CD4-positive, alpha-beta T cell treated with Interferon gamma for 1 hour (primary cell): ENCODE measurements at places on chromosomes 11 and 22.

DNA sequence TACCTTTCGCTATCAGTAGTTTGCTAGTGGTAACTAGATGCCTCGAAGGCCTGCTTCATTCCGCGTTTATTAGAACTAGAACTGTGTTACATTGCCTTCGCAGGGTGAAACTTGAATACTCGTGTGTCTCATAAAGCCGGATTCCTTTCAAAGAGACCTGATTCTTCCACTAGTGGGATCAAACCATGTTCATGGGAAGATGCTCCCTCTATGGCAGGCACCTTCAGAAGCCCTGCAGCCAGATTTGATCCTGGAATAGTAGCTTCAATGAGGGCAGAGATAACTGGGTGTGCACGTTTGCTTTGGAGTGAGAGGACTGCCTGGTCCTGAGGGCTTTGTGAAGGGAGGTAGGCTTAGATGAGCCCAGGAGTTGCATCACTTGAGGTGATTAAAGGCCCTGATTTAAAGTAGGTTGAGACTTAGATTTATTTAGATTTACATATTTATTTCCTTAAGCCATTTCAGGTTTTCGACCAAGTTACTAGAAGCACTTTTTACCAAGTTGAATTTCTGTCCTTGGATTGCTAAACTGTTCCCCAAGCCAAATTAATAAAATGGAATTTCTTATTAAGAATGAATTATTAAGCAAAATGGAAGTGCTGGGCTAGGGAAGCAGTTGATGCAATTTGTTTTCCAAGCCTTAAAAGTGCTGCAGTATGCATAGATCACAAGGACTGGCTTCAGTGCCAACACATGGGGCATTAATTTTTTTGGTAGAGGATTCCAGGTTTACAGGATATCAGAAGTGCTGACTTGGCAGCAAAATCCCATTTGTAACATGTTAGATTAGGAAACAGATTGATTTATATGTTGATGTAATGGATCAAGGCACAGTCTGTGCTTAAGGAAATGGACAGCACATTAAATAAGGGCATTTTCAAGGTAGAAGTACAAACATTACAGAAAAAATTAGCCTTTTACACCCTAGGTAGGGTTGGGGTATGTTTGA, 32.9 kb downstream of the APLP2 start:
- DNase-seq = no peak

DNA sequence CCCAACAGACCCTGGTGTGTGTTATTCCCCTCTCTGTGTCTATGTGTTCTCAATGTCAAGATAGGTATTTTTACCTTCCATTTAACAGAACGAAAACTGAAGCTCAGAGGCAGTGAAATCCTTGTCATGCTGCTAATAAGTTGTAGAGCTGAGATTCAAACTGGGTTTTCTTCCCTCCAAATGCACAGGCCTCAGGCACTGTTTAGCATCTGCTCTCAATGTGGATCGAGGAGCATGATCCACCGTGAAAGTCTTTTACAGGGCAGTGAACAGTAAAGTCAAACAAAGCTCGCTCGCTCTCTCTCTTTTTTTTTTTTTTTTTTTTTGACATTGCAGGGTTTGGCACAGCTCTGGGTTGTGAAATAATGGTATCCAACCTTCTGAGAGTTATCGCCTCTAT, 401.0 kb upstream of the SYN3 start:
- DNase-seq = no peak

DNA sequence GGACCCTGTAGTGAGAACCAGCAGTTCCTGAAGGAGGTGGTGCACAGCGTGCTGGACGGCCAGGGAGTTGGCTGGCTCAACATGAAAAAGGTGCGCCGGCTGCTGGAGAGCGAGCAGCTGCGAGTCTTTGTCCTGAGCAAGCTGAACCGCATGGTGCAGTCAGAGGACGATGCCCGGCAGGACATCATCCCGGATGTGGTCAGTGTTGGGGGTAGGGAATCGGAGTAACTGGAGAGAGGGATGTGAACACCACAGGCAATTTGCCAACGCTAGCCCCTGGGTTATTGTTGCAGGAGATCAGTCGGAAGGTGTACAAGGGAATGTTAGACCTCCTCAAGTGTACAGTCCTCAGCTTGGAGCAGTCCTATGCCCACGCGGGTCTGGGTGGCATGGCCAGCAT, 19.9 kb downstream of the MADD start:
- no peak for DNase-seq

DNA sequence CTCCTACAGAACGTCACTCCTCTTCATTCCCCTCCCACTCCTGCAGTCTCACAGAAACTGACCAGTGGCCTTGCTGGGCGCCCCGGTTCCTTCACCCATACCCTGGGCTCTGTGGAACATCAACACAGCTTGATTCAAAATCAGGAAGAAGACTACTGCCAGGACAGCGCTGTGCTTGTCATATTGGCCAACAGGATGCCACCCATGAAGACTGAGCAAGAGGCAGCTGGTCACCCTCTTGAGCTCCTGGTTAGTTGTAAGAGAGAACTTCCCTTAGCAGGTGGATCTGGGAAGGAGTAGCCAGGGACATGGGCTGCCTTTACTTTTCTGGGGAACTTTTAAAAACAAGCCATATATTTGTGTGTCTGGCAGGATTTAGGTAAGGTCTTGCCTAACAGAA, 110.4 kb upstream of the TIMP3 start:
- no peak for DNase-seq

DNA sequence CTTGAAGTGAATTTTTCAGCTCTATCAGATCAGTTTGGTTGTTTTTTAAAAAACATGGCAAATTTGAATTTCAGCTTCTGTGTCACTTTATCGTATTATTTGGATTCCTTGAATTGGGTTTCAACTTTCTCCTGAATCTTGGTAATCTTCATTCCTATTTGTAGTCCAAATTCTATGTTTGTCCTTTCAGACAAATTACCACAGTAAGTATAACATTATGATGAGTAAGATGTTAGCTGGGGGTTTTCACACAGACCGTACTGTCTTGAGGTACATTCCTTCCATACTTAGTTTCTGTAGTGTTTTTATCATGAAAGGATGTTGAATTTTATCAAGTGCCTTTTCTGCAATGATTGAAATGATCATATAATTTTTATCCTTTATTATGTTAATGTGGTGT, 28.0 kb downstream of the OR5B17 start:
- DNase-seq = no peak
